ENCODE measurements at places on chromosomes 11 and 22.

GRCh38 chr11:12512826-12513395 lies 135.5 kb downstream of the PARVA start:
- DNase-seq, result no peak

GRCh38 chr11:38300570-38300969 lies 1702.5 kb upstream of the RAG2 start:
- DNase-seq, result no peak

DNA sequence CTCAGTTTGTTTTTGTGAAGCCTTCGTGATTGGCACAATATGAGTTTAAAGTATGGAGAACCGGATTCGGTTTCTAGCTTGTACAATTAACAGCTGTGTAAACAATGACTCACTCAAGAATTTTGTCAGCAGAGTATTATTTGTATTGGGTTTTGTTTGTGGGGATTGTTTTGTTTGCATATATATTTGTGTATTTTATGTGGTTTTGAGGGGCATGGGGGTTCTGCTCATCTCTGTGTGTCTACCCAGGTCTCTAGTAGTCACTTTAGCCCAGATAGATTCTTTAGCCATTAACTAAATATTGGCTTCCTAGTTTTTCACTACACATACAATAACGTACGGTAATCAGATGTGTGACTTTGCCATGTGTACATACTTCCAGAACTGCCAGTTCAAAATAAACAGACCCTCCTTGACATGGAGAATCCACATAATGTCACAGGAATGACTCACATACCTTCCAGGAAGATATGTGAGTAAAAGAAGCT lies 7.5 kb upstream of the MS4A7 start:
- no peak for DNase-seq

DNA sequence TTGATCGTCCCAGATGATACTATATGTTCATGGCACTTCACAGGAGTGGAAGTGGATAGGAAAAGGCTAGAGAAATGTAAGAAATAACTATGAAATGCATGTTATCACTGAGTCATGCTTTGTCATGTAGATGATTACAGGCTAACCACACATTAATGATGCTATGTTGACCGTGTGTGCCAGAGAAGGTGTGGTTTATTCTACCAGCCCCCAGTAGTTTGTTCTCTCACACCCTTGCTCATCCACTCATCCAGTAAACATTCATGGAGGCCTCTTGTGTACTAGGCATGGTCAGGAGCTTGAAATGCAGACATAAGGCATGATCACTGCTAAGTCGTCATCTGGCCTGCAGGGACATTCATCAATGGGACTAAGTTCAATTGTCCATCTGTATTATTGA lies 153.0 kb upstream of the PITPNB start:
- DNase-seq, result no peak

- DNase-seq, result no peak
Measured at GRCh38 chr11:10998674-10999073, 140.8 kb upstream of the ZBED5 start.

- DNase-seq, result no peak
Measured at GRCh38 chr11:18367431-18367830, 26.9 kb upstream of the LDHA start.

- DNase-seq, result no peak
Measured at GRCh38 chr22:36384766-36385481, 2.8 kb downstream of the MYH9 start.

DNA sequence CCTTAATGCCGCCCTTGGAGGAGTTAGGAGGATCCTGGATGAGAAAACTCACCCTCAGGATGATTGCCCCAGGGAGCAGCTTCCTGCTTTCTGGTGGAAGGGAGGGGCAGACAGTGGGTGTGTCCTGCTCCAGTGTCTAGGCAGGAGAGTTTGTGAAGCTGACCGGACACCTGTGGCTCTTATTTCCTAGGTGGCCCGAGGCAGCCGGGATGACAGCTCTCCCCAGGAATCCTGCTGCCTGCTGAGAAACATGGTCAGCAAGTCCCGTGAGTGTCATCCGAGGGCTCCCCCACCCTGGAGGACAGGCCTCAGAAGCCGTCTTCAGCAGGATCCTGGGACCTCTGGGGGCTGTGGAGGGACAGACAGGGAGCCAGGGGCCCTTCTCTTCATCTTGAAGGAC lies 50.4 kb downstream of the ST3GAL4 start:
- DNase-seq, result no peak

DNA sequence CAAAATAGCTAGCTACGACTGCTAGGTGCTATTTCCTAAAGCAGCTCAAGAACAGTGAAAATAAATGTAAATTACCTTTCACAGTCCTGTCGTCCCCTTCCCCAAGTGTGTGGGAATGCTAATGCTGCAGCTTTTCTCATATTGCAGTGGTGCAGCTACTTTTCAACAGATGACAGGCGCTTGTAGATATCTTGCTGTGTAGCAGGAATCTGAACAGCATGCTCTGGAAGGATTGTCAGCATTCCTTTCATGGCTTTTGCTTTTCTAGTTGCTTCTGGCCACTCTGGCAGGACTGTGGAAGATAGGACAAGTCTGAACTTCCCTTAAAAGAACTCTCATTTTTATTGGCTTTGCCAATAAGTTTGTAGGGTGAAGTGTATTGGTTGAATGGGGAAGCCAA lies 18.8 kb downstream of the FAR1 start:
- no peak for DNase-seq

DNA sequence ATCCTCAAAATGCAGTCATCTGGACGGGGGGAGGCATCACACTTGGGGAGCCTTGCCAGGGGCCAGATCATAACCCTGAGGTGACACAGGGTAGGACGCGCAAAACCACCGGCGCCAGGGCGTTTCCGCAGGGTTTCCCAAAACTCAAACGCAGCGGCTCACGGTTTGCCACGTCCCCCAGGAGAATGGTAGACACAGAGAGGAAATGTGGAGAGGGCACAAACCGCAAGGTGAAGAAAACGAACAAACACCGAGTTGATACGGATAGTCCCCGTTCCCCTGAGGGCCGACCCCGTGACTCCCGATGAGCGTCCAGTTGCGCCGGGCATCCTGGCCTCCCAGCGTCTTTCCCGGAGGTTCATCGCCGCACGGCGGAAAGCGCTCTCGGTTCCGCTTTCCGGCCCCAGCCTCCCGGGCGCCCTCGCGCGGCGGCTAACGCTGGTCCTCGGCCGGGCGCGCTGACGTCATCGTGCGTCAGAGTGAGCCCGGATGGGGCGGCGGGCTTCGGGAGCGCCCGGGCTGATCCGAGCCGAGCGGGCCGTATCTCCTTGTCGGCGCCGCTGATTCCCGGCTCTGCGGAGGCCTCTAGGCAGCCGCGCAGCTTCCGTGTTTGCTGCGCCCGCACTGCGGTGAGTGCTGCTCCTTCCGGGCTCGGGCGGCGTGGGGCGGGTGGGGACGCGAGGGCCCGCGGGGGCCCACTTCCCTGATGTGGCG lies at the start of gene BIRC2:
Gene BIRC2 (plus strand): TSS at position 467 of the 714 bp plus-strand sequence. CDS start 2,641 bp downstream, outside the sequence.
- DNase-seq, result peak; percentile 98

GRCh38 chr22:29146091-29146560 lies 59.6 kb upstream of the EMID1 start:
- DNase-seq, result no peak

GRCh38 chr11:59283825-59284772 lies 71.4 kb upstream of the MPEG1 start:
- no peak for DNase-seq

DNA sequence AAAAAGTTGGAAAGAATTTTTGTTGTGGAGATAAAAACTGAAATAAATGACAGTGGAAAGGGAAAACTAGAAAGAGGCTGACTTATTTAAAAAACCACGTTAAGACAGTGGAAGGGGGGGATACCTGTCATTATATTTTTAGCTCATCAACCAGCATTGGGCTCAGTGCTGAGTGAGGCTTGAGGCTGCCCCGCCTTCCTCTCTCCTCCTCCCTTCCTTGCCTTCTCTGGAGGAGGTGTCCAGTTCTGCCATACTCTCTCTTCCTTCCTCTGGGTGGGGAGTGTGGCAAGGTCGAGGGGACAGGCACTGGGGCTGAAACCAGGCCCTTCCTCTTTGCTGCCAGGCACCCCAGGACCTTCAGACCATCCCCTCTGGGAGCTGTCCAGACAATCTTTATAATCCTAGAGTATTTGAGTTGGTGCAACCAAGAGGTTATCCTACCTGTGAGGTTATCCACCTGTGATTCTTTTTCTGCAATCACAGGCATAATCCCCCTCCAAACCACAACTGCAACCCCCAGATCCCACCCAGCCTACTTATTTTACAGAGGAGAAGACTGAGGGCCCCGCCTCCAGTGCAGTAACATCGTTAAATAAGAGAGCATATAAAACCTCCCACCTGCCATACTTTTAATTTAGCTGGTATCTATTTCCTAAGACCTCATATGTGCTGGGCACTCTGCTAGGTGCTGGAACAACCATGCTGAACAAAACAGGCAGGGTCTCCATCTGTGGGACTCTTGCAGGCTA lies 578.5 kb downstream of the BUD13 start:
- DNase-seq, result no peak

DNA sequence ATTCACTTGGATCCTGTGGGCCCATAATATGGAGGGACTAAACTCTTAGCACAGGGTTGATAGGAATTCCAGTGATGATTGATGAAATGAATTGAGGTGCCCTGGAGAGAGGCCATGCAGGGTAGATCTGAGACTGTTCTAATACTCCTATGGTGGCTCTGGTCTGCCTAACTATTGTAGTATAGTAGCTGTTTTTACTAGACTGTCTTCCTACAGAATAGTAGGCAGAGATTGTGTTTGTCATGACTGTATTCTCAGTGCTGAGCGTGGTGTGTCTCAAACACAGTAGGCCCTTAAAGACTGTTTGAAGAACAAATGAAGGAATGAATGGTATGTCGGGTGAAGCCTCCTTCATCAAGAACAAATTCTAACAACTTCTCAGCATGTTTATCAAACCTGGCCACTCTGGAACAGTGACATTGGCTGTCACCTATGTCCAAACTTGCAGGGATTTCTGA lies 107.0 kb upstream of the SESN3 start:
- DNase-seq, result no peak

DNA sequence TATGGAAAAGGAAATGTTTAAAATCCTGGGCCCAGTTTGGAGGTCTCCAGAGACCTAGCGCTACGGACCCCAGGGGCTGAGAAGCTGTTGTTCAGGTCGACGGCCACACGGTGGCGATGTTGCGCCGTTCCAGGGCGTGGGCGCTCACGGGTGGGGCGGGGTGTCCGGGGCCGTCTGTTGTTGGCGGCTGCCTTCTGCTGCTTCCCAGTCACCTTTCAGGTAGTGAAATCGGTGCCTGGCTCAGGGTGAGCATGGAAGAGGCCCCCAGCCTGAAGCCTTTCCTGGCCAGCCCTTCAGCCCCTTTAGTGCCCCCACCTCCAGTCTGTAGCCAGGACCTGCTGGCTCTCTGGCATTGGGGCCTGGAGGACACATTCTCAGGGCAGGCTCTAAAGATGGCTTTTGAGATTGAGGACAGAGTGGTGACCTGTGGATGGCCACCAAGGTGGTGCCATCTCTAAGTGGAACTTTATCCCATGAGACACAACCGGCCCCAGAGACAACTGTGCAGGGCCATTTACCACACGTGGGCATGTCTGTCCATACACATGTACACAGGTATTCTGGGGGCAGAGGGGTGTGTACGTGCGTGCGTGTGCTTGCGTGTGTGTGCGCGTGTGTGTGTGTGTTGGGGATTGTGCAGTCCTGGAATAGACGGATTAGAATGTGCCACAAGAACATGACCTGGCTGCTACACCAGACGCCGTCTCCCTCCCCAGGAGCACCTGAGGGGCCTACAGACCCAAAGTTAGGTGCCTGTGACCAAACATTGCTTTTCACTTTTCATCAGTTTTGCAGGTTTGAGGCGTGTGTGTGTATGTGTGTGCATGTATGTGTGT lies 53.8 kb downstream of the ST14 start:
- peak; percentile 82 for DNase-seq

DNA sequence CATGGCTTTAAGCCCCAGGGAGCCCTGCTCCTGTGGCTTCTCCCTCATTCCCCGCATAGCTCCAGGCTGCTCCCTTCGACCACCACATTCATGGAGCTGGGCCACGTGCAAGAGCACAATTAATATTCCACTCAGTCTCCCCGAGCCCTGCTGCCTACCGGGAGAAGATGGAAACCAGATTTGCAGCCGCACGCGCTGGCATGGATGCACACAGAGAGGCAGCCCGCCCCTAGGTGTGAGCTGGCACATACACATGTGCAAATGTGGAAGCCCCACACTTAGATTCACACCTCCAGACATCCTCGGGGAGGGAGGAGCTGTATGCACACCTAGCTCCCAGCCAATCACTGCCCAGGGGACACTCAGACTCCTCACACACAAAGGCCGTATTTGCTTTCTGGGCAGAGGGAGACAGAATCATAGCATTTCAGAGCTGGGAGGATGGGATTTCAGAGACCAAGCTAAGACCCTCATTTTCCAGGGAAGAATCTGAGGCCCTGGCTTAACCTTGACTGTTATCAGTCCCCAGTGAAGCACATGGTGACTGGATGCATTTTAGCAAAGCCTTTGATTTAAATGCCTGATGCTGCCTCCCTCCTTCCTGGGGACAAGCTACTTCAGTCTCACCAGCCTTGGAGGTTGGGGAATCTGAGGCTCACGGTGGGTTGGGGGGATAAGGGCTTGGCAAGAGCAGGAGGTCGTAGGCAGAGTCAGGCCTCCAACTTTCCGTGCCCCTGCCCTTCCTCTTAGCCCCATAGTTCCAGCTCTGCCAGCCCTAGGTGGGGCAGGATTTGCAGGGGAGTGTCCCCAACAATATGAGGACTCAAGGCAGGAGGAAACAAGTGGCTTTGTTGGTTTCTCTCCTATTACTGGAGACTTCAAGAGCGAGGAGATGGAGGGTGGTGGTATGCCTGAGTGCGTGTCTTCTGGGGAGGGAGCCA lies 5.3 kb upstream of the CREB3L1 start:
- DNase-seq, result no peak

- no peak for DNase-seq
Measured at GRCh38 chr22:40326905-40327735, 19.2 kb upstream of the ADSL start.

DNA sequence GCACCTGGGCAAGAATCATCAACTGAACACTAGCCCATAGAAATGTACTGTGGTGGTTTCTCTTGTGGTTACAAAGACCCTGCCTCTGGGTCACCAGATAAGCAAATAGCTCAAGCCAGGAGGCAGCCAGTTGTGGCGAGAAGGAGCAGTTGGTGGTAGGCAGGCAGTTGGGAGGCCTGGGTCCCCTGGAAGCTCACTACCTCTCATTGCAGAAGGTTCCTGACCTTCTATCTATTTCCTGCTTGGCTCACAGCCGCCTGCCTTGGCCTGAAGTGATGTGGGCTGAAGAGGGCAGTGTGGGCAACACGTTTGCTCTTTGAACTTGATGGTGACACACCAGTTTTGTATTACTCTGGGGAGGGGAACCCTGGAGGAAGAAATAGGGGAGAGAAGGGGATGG lies 34.7 kb downstream of the NECTIN1 start:
- DNase-seq, result no peak

DNA sequence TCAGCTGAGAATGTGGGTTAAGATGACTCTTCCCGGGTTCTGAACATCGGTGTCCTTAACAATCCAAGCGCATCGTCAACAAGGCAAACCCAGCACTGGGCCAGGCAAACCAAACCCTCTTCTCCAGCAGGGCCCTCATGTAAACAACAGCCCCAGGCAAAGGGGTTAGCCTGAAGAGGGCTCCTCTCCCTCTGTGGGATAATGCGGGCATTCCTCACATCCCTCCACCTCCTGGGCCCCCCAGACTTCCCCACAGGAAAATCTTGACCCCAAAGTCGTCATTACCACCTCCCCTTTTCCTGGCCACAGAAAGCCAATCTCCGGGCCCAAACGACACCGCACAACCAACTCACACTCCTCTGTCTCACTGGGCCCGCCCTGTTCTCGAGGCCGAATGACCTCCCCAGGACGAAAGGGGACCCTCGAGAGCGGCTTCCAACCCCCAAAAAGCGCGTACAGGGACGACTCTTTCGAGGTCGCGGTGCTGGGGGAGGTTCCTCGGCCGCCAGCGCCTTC lies 566 bp downstream of the DDB1 start:
- no peak for DNase-seq
